ENCODE measurements at places on chromosomes 16 and 17.

DNA sequence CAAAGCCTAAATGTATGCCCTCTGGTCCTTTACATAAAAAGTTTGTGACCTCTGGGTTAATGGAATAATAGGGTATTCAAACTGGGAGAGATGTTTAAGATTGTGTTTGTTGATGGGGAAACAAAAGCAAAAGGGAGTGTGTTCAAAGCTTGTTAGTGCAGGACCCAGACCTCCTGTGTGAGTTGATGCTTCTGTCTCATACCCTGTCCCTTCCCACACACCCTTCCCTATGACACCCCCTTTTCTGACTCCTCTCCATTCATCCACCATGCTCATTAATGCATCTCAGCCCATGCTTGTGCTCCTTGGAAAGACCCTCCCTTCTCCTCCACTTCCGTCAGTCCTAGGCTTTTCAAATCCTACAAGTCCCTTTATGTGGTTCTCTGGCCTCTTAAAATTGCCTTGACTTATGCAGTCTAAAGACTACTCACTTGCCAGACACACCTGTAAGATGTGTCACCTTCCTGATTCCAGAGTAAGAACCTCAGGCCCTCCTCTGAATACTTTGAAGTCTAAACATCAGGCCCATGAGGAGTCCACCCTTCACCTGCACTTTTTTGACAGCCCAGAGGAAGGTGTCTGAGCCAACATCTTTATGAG is 128.0 kb upstream of the CACNG5 start:
- DNase-seq: no peak

- DNase-seq: no peak
These were observed 303.4 kb downstream of the WWOX start for GRCh38 chr16:78402833-78403232.

GRCh38 chr16:70390774-70391173 is 44.1 kb downstream of the DDX19A start:
- no peak for DNase-seq

DNA sequence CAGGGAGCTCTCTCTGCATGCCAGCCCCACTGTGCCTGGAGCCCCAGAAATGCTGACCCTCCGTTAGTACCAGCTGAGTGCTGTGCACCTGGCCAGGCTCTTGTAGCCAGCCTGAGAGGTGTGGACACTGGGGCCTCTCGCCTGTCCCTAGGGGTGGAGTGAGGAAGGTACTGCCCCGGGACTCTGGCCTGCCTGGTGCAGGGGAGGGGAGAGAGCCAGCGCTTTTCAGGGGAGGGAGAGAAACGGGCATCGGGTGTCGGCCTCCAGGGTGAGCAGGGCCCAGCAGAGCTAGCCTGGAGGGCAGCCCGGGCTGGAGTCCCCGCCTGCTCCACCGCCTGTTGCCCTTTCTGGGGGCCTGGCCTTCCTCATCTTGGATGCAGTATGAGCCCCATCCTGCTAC is 13.1 kb downstream of the MAP2K3 start:
- DNase-seq: no peak
